ENCODE measurements at places on chromosomes 13 and 19.

GRCh38 chr13:86831084-86831483 lies 840.1 kb upstream of the SLITRK5 start:
- no peak for DNase-seq

DNA sequence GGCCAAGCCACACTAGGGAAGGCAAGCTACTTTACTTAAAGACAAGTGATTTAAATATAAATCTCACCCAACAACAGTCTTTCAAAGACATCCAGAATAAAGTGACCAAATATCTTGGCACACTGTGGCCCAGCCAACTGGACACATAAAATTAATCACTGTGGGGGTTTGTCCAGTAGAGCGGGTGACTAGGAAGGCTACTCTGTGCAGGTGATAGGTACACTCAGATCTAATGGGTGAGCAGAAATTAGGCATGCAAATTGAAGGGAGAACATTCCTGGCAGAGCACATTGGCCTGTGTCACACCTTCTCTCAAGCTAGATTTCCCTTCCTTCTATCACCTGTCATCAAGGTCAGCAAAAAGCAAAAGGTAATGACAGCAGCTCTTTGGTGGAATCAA lies 23.4 kb upstream of the CYSLTR2 start:
- no peak for DNase-seq

DNA sequence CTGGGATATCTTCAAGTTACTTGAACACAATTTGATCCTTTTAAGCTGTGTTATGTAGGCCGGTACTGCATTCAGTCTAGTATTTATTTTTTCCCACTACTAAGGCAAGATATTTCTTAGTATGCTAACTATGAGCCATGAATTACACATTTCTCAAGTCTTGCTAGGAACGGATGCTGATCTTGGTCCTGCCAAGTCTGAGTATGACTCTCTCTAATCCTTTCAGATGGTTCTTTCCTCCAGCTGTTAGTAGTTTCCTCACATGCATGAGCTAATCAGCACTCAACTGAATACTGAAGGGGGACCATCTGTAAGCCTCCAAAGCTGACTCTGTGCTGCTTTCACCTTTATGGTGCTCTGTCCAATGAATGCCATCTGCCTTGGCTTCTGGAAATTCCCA lies 460.3 kb downstream of the KCTD12 start:
- peak; percentile 13 for DNase-seq

DNA sequence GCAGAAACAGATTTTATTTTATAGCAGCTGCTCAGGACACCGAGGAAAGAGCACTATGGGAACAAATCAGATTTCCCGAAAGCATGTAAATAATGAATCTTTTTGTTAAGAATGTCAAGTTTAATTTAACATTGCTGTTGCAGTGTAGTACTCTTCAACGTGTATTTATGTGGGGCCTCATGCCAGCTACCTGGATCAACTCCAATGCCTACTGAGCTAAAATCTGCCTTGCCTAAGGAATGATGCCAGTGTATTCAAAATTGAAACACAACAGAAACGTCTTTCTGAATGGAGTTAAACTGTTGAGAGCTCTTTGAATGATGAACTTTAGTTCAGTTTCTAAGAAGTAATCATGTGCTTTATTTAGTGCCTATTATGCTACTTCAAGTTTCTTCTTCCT lies 1379.8 kb upstream of the ATXN8OS start:
- DNase-seq, result no peak

- DNase-seq, result no peak
Observed at GRCh38 chr19:42441049-42441445, 1.7 kb downstream of the CXCL17 start.

- DNase-seq, result no peak
Observed at GRCh38 chr13:101841698-101842097, 389.2 kb downstream of the ITGBL1 start.

GRCh38 chr13:45490068-45490467 lies 25.3 kb downstream of the COG3 start:
- no peak for DNase-seq

DNA sequence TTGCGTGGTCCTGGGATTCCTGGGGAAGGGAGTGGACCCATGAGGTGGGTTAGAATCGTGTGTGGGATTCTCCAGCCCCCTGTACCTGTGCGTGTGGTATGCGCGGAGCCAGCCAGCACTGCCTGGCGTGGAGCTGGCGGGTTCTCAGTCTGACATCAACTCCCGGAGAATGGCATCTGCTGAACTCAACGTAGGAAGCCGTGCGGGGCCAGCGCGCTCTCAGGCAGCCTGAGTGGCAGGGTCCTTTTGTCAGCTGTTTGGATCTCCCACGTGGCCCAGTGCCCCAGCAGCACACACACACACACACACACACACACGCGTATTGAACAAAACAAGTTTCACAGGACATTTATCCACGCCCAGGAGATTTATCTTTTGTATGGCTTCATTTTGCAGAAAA lies 28.1 kb downstream of the ATP4B start:
- no peak for DNase-seq

GRCh38 chr13:33471204-33471603 lies 185.6 kb upstream of the STARD13 start:
- DNase-seq, result no peak

DNA sequence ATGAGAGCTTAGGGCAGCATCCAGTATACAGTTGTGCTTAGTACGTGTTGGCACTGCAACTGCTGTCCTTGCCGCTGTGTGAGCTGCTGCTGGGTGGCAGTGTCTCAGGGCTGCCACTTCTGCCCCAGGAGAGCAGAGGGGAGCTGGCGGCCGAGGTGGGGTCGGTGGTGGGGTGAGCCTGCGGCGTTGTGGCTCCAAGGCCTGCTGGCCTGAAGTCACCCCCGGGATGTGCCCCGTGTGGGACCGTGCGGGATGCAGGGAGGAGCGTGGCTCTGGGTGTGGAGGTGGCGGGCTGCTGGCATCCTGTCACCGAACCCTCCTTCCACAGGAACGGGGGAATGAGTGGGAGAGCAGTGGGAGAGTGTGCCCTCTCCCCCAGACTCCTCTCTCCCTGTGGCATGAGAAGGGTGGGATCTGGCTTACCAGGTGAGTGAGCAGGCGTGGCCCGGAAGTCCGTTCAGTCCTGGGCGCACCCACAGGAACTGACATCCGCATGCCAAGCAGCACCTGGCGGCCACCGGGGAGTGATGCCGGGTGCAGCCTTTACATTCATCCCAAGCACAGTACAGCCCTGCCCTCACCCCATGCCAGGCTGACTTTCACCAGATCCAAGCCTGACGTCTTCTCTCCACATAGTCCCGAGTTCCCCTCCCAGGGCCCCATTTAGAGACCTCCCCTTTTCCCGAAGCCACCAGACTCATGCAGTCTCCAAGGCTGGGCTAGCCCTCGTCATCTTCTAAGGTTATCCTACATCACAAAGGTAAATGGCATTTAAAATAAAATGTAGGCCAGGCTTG lies 26.6 kb downstream of the MCF2L start:
- DNase-seq, result no peak

DNA sequence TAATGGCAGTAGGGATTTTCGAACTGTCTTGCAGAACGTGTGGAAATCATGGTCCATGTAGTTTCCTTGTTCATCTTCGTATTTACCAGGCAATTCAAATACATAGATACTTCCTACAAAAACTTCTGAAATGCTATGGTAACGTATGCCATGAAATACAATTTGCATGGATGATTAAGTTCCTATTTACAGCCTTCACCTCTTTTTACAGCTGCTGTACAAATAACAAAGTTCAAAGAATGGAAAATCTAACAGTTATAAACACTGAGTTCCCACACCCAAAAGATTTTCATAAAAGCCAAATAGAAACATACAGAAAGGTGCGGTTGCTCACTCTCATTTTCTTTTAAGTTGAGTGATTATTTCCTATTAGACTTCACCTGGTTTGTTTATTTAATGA lies 115.8 kb upstream of the TNFSF11 start:
- DNase-seq, result no peak

GRCh38 chr13:23620613-23621315 lies 50.6 kb downstream of the TNFRSF19 start:
- DNase-seq, result no peak

DNA sequence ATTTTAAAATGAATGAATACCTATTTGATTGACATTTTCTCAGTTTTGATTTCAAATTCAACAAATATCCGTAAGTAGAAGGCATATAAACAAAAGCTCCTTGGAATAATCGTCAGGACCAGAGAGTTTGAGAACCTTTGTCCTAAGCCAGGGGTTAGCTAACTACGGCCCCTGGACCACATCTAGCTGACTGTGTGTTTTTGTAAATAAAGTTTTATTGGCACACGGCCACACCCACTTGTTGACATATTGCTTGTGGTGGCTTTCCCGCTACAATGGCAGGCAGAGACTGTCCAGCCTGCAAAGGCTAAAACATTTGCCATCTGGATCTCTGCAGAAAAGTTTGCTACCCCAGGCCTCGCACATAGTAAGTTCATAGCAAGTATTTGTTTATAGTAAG lies 83.4 kb downstream of the GNG7 start:
- DNase-seq, result no peak

DNA sequence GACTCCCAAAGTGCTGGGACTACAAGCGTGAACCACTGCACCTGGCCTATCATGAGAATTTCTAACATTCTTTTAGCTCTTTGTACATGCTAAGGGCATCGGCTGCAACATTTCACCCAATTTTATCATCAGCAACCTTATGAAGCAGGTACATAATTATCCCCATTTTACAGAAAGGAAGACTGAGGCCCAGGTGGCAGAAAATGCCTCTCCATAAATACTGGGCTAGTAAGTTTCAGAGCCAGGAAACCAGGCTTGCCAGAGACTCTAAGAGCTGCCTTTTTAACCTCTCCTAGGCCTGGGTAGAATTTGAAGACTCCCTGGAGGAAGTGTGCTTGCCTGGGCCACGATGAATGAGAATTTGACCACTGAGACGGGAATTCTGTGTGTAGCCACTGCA lies 2.2 kb downstream of the ERCC2 start:
- no peak for DNase-seq

- DNase-seq, result no peak
Observed at GRCh38 chr13:34300559-34300958, 482.6 kb downstream of the RFC3 start.

DNA sequence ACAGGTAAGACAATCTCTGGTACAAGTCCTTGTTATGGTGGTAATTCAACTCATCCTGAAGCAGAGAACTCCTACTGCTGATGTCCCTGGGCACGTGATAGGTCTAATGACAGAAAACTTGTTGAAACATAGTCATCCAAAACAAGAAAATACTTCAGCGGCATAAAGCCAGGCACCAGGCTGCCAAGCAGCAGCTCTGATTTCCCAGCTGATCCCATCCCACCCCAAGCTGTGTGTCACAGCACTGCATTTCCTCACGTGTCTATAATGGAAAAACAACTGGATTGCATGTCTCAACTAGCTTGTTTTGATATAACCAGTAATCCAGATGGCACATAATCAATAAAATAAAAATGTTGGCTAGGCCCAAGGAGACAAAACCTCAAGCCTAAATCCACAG lies 64.8 kb downstream of the MIPEP start:
- DNase-seq, result no peak

- DNase-seq, result no peak
Observed at GRCh38 chr13:91632086-91632485, 233.7 kb downstream of the GPC5 start.

- no peak for DNase-seq
Observed at GRCh38 chr19:29837448-29837981, 25.7 kb downstream of the CCNE1 start.

Measured in renal cortex interstitium (tissue), 15 donors.